ENCODE measurements at places on chromosomes 3 and 15.

DNA sequence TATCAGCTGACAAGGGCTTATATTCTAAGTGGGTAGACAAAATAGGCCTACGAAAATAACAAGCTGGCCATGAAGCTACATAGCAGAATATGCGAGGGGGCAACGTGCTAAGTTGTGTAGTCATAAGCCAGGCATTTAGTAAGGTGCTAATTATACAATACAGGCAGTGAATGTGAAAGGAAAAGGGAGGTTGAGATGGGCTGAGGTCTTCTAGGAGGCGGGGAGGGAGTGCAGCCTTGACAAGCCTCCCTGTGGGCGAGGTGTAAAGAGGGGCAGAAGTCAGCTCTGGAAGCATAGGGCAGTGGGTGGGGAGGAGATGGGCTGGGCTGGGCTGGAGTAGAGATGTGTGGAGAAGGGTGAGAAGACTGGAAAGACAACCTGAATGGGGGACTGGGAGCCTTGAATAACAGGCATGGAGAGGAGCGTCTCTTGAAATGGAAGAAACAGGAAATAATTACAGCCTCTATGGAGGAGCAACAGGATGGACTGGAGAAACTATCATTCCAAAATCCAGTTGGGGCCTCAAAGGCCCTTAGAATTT, 1.2 kb downstream of the TIGIT start:
- DNase-seq: no peak

DNA sequence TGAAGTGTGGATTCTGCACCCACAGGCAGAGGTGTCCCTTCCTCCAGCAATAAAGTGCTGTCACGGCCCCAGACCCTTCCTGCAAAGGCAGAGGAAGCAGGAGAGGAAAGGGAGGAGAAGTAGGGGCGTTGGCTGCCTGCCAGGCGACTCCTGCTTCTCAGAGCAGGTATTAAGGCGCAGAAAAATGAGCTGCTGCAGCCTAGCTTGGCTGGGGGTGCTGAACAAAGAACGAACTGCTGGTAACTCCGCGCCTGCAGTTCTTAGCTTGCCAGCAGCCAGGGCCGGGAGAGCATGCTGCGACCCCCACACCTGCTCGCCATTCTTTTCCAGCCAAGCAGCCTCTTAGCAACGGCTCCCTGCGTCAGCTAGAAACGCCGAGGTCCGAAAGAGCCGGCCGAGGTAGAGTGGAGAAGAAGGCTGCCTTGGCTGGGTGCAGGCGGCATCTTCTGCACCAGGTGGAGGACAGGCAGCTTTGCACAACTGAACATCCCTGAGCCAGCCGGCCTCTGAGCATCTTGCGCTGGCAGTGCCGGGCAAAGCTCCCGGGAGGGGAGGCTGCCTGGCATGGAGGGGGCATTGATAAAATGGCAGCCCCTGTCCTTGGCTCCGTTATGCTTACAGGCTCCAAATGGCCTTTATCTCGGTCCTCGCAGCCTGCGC, 296.0 kb downstream of the MEX3B start:
- DNase-seq: no peak

DNA sequence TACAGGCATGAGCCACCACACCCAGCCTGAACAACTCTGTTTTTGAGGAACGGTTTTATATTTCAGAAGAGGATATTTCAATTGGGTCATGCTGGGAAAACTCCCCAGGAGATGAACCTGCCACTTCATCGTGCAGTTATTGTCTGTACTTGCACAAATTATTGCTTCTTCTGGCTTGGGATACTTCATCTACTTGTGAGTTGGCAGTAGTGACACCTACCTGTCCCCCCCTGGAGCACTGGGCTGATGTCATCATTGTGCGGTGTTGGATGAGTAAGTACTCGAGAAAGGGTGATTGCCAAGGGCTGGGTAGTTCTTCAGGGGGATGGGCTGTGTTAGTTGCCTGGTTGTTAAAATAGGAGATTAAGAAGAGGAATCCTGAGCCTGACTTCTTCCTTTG, 85.1 kb upstream of the SAMMSON start:
- no peak for DNase-seq

DNA sequence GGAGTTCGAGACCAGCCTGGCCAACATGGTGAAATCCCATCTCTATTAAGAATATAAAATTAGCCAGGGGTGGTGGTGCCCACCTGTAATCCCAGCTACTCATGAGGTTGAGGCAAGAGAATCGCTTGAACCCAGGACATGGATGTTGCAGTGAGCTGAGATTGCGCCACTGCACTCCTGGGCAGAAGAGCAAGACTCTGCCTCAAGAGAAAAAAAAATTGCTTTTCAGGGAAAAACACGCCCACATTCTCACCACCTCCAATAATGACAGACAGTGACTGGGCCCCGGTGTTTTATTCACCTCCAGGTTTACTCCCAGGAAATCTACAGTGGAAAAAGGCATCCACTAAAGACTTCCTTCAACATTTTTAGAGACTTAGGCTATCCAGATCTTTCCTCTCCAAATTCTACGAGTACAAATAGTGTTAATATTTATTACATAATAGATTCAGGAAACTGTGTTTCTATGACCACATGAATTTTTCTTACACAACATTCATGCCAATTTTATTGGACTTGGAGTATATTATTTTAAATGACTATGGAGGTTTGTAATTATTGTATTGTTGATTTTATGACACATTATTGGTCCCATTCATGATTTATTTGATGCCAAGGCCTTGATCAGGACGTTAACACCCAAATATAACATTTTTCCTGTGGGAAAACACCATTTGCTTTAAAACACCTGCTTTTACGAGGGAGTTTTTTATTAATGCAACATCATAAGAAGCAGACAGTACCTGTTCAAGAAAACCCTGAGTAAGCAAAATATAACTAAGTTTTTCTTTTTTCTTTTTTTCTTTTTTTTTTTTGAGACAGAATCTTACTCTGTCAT, 26.6 kb downstream of the IGF2BP2 start:
- no peak for DNase-seq

GRCh38 chr3:87997966-87998365, 60.8 kb downstream of the CGGBP1 start:
- no peak for DNase-seq

GRCh38 chr3:122969585-122970469, 57.7 kb downstream of the SEMA5B start:
- DNase-seq: no peak

GRCh38 chr15:48992545-48992944, 28.8 kb upstream of the SHC4 start:
- DNase-seq: no peak

- DNase-seq: no peak
Measured at GRCh38 chr15:35933531-35933930, 387.6 kb upstream of the DPH6 start.

GRCh38 chr3:154169796-154170110, 48.6 kb downstream of the ARHGEF26 start:
- DNase-seq: no peak

DNA sequence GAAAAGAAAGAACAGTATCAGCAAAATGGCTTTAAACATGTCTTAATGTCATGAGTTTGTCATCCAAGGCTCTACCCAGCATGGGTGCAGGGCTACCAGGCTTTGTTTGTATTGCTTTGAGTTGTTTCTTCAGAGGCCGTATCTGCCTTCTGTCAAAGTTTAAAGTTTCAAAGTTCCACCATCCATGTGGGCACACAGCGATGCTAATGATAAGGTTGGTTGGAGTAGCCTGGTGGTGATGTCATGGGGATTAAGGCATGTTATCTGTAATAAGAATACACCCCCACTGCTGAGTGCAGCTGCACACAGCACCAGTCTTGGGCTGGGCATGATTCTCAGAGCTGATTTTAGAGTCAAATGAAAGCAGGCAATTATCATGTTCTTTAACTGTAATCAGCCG, 72.0 kb upstream of the LRTM1 start:
- DNase-seq: no peak

DNA sequence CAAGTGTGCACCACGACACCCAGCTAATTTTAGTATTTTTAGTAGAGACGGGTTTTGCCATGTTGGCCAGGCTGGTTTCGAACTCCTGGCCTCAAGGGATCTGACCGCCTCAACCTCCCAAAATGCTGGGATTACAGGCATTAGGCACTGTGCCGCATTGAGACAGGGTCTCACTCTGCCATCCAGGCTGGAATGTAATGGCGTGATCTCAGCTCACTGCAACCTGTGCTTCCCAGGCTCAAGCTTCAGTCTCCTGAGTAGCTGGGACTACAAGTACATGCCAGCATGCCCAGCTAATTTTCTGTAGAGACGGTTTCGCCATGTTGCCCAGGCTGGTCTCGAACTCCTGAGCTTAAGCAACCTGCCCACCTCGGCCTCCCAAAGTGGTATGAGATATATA, 51.6 kb downstream of the ACAD9 start:
- no peak for DNase-seq

- no peak for DNase-seq
Measured at GRCh38 chr3:41710646-41711388, 251.1 kb downstream of the ULK4 start.

GRCh38 chr15:63258658-63259057, 18.7 kb upstream of the APH1B start:
- DNase-seq: no peak

- no peak for DNase-seq
Measured at GRCh38 chr3:117786349-117786748, 1076.8 kb downstream of the TUSC7 start.

GRCh38 chr15:33757516-33758232, 210.6 kb upstream of the CHRM5 start:
- DNase-seq: no peak

GRCh38 chr3:187823746-187824145, 78.5 kb upstream of the BCL6 start:
- DNase-seq: no peak

- no peak for DNase-seq
Measured at GRCh38 chr3:115549071-115549470, 74.2 kb upstream of the GAP43 start.

- DNase-seq: peak; percentile 32
Measured at GRCh38 chr3:59450946-59451763, 401.3 kb upstream of the CFAP20DC start.

DNA sequence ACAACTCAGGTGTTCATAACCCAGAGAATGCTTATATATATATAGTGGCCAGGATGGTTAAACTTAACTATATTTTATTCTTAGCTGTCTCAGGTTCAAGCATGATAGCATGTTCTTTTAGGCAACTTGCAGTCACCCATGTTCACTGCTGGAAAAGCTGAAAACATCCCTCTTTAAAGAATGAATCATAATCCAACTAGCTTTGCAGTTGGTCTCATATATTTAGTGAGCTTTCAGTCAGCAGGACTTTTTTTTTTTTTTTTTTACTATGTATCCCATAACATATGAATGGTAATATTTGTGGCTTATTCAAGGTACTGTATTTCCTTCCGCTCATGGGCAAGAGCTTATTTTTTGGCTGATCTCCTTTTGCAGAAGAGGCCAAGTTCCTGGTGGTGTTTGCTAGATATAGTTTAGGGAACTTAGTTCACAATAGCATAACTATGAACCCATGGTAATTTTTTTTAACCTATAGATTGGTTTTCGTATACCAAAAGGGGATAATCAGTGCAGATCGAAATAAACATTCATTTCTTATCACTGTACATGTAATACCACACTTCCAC, 77.6 kb downstream of the CMSS1 start:
- DNase-seq: no peak

DNA sequence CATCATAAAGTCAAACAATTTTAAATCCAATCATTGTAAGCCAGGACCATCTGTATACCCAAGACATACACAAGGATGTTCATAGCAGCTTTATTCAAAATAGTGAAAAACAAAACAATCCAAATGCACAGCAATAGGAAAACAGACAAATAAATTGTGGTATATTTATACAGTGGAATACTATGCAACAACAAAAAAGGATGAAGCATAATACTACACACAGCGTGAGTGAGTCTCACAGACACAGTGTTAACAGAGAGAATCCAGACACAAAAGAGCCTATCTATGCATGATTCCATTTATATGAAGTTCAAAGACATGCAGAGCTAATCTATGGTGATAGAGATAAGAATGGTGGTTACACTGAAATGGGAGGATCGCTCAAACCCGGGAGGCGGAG, 5.6 kb upstream of the MUC20 start:
- no peak for DNase-seq

DNA sequence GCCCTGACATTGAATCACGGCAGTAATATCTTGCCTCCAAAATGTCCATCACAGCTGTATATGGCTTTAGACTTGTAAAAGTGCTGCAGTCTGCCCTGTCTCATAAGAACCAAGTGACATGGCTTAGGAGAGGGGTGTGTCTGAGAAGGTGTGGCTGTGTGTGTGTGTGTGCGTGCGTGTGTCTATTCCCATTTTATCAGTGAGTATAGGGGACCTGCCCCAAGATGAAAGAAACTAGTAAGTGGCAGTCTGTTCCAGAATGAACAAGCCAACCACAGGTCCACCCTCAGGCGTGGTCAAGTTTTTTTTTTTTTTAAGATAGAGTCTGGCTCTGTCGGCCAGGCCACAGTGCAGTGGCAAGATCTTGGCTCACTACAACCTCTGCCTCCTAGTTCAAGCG, 5.6 kb upstream of the RHOV start:
- DNase-seq: no peak

DNA sequence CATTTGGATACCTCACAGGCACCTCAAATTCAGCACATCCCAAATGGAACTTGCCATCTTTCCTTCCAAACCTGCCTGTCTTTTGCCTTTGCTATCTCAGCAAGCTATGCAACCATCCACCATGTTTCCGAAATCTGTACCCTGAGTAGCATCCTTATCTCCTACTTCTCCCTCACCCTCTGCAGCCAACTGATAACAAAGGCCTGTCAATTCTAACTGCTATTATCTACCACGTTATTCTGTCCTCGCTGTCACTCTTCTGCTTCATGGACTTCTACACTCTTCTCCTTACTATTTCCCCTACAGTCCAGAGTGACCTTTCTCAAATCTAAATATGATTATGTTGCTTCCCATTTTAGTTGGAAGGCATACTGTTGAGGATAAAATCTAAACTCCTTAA, 25.5 kb upstream of the TAFA4 start:
- no peak for DNase-seq

GRCh38 chr3:156888576-156888975, 62.4 kb downstream of the LEKR1 start:
- DNase-seq: no peak

DNA sequence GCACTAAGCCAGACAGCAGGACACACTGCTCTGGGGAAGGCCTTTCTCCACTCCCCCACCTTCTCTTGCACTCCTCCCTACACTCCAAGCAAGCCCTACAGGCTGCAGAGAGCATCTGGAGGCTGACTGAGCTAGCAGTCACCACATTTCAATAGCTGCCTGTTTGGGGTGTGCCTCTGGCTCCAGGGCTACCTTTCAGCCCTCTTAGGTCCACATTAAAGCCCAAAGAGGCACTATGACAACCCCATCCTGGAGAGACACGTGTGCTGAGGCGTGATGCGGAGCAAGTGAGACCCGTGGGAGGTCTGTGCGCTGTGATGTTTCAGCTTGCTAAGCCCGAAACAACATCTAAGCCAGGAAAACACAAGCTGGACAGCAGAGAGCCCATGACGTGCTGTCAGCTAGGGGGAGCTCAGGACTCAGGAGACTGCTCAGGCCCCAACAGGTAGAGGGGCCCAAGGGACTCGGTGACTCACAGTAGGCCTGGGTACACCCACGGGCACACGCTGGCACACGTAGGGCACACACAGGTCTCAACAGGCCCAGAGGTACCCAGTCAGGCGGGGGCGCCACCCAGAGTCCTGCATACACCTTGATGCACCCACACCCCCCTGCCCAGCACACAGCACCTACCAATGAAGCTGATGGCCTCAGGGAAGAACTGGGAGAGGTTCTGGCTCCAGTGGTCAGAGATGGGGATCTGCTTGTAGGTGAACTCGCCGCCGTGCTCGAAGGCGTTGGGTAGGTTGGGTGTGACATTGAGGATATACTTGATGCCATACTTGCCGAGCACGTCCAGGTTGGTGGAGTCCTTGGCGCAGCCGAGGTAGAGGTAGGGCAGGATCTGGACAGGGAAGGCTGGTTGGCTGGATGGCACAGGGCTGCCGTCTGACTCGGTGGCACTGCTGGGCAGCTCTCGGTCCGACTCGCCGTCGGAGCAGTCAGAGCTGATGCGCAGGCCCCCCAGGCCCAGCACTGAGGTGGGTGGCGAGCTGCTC, 2.8 kb downstream of the DUSP7 start:
- DNase-seq: peak; percentile 14
